ENCODE measurements at places on chromosomes 2 and 18.

DNA sequence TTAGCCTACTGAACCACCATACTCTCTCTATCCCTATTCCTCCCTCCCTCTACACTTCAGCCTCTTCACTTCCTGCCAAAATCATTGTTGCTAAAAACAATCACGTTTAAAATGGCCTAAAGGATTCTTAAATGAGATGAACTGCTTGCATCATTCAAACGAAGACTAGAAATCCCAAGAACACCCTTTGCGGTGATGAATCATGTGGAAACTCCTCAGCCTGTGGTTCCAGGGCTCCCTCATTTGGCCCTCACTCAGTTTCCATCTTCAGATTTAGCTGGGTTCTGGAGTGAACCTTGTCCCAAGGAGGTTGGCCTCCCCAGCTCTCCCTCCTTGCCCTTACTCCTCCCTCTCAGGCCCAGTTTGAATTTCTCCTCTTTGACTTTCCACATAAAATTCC, 125.6 kb upstream of the CDC42EP3 start:
- peak; percentile 87 for DNase-seq

- no peak for DNase-seq
Observed at GRCh38 chr2:204226305-204226880, 289.8 kb downstream of the ICOS start.

GRCh38 chr2:218381916-218382366, at the start of gene SLC11A1:
TSS of gene SLC11A1 (plus strand) at chr2:218382273. CDS start at chr2:218382369, 96 bp downstream.
- DNase-seq: no peak

DNA sequence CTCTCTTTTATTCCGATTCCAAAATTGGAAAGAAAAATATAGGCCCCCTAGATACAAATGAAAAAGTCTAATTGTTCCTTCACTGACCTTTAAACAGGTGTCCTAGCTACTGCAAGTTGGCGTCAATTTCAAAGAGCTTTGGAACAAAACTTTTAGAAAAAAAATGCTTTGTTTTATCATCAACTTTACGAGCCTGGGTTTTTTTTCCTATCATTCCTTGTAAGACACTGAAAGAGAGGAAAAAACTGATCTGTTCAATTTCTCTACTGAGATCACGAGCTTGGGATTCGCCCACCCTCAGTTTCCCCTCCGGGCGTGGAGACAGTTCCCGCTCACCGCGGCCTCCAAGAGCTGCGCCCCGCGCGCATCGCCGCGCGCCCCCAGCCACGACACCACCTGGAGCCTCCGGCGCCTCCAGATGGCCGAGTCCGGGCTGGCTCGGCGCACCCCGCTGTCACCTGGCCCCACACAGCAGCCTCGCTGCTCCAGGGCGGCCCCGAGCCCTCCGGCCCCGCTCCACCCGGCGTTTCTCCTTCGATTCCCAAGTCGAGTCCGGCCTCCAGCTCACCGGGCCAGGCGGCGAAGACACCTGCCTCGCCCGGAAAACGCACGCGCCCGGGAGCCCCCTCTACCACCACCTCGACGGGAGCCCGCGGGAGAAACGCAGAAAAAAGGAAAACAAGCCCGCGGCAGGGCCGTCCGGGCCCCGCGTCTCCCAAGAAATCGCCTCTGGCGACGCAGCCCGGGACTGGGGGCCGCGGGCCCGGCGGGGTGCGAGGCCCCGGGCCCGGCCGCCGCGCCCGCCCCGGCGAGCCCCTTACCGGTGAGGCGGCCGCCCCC, 656 bp downstream of the TBC1D8 start:
- DNase-seq: no peak

- no peak for DNase-seq
Observed at GRCh38 chr18:23972453-23972852, 42.1 kb upstream of the TTC39C start.

GRCh38 chr2:150127995-150128394, 359.5 kb downstream of the RND3 start:
- DNase-seq: peak; percentile 69
